DMS 273 treated with DMSO at 0.1 percent for 48 hours (cell line): ENCODE measurements at places on chromosomes 6 and 20.
A peak's percentile ranks its signal among the peaks of the same experiment; 100 is the strongest.

GRCh38 chr6:166640342-166641043 is 13.4 kb upstream of the RPS6KA2 start:
- DNase-seq: no peak

- DNase-seq: no peak
Observed at GRCh38 chr20:24771542-24772061, 177.5 kb upstream of the CST7 start.

GRCh38 chr6:41943456-41943855 is 1.8 kb upstream of the CCND3 start:
- no peak for DNase-seq

- DNase-seq: no peak
Observed at GRCh38 chr20:57002066-57002570, 264.3 kb downstream of the BMP7 start.

- DNase-seq: no peak
Observed at GRCh38 chr6:1553562-1554083, 56.1 kb upstream of the FOXC1 start.

GRCh38 chr6:9139746-9140145 is 704.4 kb upstream of the SLC35B3 start:
- no peak for DNase-seq

DNA sequence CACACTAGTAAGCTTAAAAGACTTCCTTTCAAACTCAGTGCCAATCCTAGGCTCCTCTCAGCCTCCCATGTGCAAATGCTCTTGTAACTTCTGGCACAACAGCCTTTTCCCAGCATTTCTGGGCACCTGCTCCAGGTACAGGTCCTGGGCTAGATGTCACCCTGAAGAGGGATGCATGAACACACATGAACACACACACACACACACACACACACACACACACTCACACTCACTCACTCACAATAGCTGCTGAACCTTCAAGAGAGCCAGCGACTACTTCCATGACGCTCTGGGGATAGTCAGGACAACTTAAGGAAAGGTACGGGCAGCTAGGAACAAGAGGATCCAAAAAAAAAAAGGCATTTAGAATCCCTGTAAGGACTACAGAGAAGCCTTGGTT is 122.8 kb downstream of the INSM1 start:
- no peak for DNase-seq

GRCh38 chr20:60097285-60097684 is 139.1 kb downstream of the CDH26 start:
- DNase-seq: no peak

DNA sequence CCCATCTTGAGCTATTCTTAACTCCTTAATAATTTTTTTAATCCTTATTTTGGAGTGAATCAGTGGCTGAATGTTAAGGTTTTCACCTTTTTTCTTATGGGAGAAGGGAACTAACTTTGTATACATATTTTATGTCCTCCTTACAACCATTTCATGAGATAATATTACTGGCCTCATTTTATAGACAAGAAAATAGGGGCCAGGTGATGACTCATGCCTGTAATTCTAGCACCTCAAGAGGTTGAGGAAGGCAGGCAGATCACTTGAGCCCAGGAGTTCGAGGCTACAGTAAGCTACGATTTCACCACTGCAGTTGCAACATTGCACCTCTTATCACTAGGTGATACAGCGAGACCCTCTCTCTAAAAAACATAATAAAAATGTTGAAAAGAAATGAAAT is 128.7 kb downstream of the TMEM242 start:
- DNase-seq: no peak

GRCh38 chr6:162443101-162443500 is 284.5 kb downstream of the PRKN start:
- DNase-seq: no peak

DNA sequence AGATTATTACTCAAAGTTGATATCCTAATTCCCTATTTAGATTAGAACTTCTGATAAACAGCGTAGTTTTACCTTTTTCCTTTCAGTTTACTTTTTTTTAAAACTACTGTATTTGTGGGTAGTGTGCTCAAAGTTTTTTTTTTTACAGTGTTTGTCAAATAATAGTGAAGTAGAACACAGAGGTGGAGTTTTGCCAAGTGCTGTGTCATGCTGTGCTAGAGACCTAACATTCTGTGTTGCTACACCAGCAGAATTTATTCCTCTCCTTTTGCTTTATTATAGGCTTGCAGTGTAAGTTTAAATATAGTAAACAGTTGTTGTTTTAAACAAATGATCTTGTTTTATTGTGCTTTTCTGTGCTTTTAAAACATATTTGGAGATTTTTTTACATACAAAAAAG is 125.4 kb downstream of the HIVEP1 start:
- DNase-seq: no peak

DNA sequence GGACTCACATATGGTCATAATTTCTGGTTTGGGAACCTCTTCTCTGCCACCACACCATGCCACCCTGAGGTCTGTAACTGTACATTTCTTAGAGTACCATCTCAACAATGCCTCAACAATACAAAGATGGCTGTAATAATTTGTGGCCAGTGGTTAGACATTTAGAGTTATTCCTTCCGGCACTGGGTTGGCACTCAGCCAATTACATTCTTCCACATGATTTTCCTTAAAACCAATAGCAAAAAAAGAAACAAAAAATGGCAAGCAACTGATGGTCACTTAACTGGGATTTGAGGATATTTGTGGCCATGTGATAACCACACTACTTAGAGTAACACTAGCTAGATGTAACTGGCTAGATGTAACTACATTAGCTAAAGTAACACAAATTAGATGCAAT is 79.9 kb downstream of the SEL1L2 start:
- DNase-seq: no peak

GRCh38 chr6:87066449-87067333 is 28.2 kb downstream of the CGA start:
- DNase-seq: peak; percentile 2
